Stimulated activated CD4-positive, alpha-beta T cell treated with anti-CD3 and anti-CD28 coated beads, Interleukin-4, amount 100 ng/mL, for 48 hours (primary cell): ENCODE measurements at places on chromosomes 11 and 22.

DNA sequence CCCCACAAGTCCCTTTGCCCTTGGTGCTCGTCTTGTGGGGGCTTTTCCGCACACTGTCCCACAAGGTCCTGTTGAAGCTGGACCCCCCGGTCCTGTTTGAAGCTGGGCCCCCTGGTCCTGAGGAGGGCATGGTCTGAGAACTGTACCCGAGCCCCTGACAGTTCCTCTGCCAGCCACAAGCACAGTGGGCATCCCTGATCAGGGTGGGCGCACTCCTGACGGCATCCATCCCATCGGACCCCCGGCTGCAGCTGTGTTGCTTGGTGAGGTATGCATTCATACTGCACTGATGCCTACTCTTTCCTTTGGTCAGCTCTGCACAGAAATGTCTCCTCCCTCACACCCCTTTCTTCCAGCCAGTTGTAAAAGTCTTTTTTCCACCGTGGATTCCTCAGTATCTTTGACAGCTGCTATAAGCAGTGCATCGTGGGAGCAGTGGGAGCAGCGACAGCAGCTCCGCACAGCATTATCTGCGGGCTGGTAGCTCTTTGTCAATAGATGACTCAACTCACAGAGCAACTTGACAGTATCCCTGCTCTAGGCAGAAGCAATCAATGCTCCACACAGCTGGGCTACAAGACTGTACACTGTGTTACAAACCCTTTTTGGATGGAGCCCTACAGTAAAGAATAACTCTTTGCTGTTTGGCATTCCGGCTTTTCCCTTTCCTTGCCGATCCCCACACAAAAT lies 1030.8 kb upstream of the CCDC90B start:
- DNase-seq, result no peak

DNA sequence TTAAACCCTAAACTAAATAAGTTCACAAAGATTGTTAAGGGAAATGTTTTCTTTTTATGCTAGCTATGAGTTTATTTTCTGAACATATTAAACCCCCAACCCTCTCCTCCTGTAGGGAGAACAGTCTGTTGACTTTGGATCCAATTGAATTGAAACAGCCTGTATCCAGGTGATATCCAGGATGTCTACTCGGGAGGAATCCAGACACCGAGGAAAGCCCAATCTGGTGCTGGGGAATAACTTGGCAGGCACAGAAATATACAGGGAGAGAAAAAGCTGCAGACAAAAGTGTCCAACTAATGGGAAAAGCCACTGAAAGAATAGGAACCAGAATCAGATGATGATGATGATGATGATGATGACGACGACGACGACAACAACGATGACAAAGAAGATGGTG lies 93.9 kb upstream of the API5 start:
- DNase-seq, result no peak

GRCh38 chr22:50505276-50505775 lies 2.2 kb downstream of the LMF2 start:
- DNase-seq, result no peak

DNA sequence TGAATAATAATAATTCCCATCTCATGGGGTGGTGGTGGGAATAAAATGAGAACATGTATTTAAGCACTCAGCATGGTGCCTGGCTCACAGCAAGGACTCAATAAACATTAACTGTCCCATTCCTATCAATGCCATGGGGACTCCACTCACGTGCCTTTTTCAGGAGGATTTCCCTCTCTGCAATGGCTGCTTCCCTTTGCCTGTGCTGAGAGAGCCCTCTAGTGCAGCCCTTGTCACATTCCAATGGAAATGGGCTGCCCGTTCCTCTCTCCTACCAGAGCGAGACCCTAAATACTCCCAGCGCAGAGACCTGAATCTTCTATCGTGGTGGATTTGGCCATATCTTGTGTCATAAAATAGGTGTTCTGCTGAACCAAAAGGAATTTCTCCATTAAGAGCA lies 621.5 kb upstream of the B3GAT1 start:
- DNase-seq, result no peak

DNA sequence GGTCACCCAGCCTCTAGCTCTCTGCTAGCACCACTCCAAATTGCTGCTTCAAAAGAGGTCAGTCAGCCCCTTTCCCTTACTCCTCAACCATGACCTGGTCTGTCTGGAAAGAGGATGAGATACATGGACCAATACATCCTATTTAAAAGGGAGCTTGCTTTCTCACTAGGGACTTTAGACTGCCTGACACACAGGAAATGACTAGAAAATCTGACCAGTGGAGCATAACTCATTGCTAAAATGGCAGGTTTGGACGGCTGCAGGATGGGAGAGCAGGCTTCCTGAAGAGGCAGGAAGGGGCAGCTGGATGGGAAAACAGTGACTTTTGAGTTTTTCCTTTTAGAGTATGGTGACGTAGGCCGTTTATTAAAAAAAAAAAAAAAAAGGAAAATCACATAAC lies 25.3 kb downstream of the STIM1 start:
- DNase-seq, result no peak

DNA sequence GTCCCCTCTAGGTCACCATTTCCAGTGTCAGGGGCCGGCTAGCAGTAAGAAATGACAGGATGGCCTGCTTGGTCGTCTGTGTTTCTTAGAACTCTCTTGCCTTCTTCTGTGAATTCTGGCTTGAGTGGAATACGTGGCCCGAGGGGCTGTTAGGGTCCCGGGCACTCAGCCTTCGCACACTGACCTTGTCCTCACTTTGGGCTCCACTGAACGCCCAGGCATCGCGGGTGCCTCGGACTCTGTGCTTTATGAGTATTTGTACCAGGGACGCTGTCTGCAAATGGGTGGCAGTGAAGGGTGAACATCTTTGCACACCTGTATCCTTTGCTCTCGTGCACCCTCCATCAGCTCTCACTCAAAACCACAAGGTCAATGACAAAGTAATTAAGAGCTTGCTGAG lies 123.4 kb upstream of the ANO1 start:
- no peak for DNase-seq

DNA sequence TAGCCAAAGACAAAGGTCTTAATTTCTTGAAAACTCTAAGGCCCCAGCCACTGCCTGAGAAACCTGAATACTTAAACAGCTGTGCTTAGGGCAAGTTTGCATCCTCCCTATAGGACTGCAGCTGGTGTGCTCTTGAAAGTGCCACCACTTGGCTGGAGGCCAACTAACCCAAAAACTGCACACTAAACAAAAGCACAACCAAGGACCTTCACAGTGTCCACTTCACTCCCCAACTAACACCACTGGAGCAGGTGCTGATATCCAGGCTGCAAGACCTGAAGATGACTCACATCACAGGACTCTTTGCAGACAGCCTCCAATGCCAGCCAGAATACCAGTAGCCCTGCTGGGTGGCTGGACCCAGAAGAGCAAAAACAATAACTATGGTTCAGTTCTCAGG lies 357.7 kb upstream of the ARHGAP42 start:
- DNase-seq, result no peak

DNA sequence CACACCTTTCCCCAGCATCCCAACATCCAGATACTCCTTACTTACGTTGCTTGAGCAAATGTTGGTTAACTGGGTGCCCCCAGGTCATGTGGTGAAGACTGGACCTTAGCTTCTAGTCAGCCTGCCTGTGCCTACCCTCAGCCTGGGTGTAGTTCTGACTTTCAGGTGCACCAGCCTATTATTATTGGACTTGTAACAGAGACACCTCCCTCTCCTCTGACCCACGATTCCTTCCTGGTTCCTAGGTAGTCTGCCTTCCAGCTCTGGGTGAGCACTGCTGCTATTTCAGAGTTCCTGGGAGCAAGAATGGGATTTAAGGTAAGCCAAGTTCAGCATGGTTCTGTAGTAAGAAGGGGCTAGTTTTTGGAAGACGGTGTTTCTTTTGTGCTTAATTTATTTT lies 138.2 kb downstream of the DSCAML1 start:
- no peak for DNase-seq

DNA sequence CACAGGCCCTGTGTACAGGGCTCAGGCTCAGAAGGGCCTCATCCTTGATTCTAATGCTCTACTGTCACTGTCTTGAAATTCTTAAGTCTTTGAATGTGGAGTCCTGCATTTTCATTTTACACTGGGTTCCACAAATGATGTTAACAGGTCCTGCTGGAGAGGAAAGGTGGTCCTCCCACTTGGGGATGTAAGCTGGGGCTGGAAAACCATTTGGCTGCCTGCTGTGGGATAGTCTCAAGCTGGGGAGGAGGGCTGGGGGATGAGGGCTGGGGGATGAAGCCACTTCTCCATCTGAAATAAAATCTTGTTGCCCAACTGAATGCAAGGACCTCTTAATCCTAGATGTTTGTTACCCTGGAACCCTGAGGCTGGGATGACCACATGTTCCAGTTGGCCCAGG lies 423.0 kb downstream of the TENM4 start:
- DNase-seq, result no peak

GRCh38 chr11:124541204-124541603 lies 2.2 kb downstream of the OR8B12 start:
- DNase-seq, result no peak

GRCh38 chr11:68753300-68753699 lies 2.0 kb upstream of the TESMIN start:
- no peak for DNase-seq

- DNase-seq, result no peak
These were observed 119.7 kb upstream of the BID start for GRCh38 chr22:17893900-17894535.

DNA sequence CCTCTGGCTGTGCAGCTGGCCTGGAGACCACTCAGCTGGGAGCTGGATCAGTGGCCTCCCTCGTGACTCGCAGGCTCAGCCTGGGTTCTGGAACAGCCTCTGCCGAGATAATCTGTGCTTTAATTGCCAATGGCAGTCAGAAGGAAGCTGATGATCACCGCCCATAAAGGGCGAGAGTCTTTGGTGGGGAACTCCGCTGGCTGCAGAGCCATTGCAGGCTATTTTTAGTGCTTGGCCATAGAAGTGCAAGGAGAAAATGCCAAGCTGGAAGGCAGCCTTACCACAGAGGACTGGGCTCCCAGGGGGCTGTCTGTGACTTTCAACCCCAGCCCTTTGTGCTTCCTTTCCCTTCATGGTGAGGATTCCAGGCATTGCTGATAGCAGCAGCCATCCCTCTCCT lies 62.2 kb upstream of the TENM4 start:
- no peak for DNase-seq

- DNase-seq, result no peak
These were observed 72.8 kb upstream of the MTMR2 start for GRCh38 chr11:95996621-95997235.

GRCh38 chr22:22657712-22658111 lies 13.3 kb downstream of the GGTLC2 start:
- DNase-seq, result no peak

GRCh38 chr22:20569059-20570058 lies 61.9 kb downstream of the MED15 start:
- DNase-seq, result peak; percentile 42

DNA sequence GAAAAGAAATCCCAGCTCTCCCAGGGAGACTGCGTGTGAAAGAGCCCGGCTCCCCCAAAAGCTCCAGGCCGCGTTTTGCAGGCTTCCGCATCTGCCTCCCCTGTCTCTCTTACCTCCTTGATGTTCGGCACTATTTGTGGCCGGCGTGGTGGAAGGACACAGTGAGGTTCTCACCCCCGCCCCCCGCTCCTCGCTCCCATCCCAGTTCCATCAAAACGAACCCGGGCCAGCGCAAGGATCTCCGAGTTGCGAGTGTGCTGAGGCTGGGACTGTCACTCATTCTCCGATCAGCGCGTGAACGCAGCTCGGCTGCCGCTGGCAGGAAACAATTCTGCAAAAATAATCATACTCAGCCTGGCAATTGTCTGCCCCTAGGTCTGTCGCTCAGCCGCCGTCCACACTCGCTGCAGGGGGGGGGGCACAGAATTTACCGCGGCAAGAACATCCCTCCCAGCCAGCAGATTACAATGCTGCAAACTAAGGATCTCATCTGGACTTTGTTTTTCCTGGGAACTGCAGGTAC lies at the start of gene NCAM1:
TSS of gene NCAM1 (plus strand) at position 275 of the 523 bp plus-strand sequence.
- no peak for DNase-seq

GRCh38 chr11:115050756-115051155 lies 372.4 kb downstream of the NXPE2 start:
- DNase-seq, result no peak

GRCh38 chr11:40290171-40290631 lies 1169.3 kb downstream of the LRRC4C start:
- no peak for DNase-seq

GRCh38 chr11:8564526-8564925 lies 29.5 kb downstream of the STK33 start:
- no peak for DNase-seq

DNA sequence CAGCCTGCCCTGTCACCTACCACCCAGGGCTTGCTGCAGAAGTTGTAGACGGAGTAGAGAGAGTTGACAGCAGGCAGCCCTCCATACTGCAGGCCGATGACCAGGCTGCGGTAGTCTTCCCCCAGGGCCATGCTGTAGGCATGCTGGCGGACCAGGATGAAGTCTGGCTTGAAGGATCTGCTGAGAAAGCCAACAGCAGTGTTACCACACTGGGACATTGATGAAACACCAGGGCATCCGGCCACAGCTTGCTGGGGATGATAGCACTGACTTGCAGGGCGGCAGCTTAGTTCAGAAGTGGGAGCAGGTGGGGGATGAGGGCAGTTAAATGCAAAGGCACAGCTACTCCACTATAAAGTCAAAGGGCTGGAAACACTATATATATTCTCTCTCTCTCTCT lies 67.4 kb downstream of the TIMP3 start:
- DNase-seq, result no peak

DNA sequence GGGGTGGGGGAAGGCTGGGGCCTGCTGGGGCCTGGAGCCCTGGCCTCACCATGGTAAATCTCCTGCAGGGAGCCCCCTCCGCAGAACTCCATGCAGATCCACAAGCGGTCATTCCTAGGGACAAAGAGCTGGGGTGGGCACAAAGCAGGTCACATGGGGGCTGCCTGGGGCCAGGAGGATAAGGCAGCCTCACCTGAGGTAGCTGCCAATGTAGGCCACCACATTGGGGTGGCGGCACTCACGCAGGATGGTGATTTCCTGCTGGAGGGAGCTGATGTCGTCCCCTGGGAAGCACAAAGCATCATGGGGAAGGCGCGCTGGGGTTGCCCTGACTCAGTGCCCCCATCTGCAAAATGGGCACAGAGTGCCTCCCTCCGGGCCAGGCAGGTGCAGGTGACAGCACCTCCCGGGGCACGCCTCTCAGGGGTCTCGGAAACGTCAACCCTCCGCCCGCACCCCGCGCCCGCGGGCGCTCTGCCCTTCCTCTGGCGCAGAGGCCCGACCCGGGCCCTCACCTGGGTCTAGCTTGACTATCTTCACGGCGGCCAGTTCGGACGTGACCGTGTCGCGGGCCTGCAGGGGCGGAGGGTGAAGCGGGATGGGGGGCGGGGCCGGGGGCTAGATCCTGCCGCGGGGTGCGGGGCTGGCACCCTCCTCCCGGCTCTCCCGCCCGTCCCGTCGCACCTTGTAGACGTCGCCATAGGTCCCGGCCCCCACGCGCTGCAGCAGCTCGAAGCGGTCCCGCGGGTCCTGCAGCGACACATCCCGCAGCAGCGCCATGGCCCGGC lies 450 bp downstream of the MAP4K2 start:
- peak; percentile 30 for DNase-seq

DNA sequence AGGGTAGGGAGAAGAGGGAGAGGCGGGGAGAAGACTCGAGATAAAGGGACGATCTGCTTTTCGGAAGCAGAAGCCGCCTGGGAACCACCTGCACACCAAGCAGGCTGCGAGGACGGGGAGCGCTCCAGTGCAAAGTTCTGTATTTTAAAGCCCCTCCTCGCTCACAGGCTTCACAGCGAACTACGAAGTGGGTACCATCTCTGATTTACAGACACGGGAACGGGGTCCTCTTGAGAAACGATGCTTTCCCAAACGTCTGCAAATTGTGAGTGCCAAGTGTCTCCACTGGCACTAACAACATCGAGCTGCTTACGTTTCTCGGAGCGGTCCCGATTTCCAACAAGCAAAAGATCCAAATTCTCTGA lies 700 bp upstream of the STX3 start:
- DNase-seq, result no peak
